Stimulated activated CD4-positive, alpha-beta T cell treated with anti-CD3 and anti-CD28 coated beads, TNF-alpha, amount 100 ng/mL, for 24 hours (primary cell): ENCODE measurements at places on chromosomes 4 and X.

- no peak for DNase-seq
Measured at GRCh38 chr4:6377626-6378492, 94.6 kb downstream of the PPP2R2C start.

DNA sequence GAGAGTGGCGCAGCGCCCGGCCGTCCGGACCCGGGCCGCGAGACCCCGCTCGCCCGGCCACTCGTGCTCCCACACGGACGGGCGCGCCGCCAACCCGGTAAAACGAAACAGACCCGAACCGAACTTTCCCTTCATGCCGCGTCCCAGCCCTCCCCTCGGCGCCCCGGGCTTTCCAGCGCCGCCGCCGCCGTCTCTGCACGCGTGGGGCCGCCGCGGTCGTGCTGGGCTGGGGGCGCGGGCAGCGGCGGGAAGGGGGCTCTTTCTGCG, 222 bp downstream of the SMAD1 start:
- no peak for DNase-seq

- DNase-seq = no peak
Measured at GRCh38 chr4:3770323-3771163, 4.4 kb downstream of the ADRA2C start.

DNA sequence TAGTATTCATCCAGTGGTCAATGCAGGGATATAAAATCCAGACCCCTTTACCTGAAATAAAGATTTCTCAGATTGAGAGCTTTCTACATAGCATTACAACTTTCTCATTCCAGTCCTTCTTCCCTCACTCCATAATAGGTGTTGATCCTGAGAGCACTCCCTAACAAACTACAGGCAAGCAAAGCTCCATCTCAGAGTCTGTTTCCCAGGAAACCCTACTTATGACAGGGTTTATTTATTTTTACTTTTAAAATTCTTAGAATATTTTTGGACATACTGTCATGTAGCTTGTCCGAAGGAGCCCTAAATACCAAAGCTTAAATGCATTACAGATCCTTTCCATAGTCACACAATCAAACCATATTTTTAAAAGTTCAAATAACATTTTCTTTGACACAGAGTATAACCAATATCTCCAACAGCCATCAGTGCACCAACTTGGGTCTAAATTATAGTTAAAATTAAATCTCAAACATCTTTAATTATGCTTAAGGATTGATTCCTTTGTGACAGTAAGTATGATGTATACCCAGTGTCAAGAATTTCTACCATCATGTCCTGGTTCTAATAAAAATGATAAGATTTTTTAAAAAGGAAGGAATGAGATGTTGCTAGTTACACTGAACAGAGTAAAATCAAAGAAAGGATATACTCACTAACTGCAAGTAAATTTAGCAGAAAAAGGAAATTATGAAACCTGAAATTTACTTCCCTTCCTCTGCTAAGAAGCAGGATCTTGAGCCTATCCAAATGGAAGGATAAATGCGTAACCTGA, 580.4 kb upstream of the ADGRL3 start:
- no peak for DNase-seq

DNA sequence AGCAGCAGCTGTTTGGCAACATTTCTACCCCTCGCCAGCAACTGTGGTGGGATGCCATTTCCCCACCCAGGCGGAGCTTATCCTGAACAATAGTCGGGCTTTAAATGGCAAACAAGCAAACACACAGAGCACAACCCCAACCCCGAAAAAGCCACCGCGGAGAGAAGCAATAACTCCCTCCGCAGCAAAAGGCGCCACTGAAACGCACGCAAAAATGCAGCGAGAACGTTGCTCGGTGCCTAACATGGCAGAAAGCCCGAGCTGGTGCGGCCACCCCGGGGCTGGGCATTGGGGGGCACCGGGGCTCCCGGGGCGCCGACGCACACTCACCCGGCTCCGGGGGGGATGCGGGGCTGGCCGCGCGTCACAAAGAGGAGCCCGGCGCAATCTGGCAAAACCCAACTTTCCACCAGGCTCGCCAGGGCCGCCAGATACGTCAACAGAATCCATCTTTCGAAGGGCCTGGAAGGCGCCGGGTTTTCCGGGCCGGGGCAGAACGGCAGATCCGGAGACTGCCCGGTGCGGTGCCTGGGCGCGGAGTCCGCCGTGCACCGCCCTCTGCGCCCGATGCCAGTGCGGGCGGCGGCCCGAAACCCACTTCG, 818 bp downstream of the RAI2 start:
- no peak for DNase-seq

DNA sequence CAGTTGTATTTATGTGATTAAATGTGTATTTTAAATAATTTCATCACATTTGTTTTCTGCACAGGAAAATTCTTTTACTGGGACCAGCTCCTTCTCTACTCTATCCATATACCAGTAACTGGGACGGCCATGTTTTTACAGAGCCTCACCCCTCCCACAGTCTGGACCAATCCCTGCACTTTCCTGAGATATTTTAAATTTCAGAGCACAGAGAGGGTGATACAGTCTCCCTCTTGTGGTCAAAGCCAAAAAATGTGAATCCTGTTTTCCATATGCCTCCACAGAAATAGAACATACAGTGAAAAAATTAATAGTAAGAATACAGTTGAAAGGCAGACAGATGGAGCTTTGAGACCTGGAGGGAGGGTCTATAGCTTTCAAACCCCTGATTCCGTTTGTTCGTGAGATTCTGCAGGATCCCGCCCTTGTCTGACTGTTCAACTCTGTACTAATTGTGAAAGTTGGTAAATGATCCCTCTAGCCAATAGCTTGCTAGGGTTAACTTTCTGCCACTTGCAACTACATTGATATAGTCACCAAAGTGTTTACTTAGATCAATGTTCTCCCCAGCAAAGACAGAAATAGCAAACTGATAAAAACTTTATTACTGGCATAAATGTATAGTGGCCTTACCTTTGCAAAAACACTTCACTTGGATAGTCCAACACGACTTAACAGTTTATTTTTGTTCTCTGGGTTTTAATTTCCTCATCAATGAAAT, 172.2 kb downstream of the PPARGC1A start:
- DNase-seq = no peak

DNA sequence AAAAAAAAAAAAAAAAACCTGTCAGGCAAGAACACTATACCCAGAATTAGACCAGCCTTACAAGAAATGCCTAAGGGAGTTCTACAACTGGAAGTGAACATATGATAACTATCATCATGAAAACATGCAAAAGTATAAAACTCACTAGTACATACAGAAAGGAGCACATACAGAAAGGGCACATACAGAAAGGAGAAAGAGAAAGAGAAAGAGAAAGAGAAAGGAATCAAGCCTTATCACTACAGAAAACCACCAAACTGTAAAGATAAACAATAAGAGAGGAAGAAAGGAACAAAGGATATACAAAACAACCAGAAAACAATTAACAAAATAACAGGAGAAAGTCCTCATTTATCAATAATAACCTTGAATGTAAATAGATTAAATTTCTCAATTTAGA, 50.4 kb downstream of the PHKA1 start:
- DNase-seq = no peak

DNA sequence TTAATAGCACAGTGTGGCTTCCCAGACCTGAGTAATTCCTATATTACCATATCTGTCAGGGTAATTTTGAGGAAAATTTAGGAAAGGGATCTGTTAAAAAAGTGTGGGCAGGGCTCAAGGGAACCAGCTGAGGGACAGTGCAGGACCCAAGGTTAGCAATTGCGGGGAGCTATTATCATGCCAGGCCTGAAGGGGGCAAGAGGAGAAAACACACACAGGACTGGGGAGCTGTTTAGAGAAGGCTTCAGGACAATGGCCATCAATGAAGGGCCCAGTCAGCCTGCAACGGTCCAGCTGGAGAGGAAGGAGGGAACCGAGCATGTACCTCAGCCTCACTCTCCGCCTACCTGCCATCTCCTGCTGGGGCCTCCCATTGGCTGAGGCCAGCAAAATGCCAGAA, 19.0 kb upstream of the NHS start:
- no peak for DNase-seq
